ENCODE measurements at places on chromosomes 2 and 18. TPM values are rescaled to one million over a fixed set of nuclear protein-coding genes. Genes with fewer than 3 reads are reported as not detected.

The DYNAP gene
- not detected for total RNA-seq

The MERTK gene
- total RNA-seq, result 4.9 TPM

The ZEB2 gene
- total RNA-seq, result 114 TPM

The SAG gene
- total RNA-seq, result 0.18 TPM

The GCG gene
- 16.6 TPM for total RNA-seq

The LBX2 gene
- 0.66 TPM for total RNA-seq

The RGPD3 gene
- total RNA-seq, result 0.44 TPM

The CYP27A1 gene
- total RNA-seq, result 18.4 TPM

The EEF1B2 gene
- total RNA-seq, result 980 TPM

The RTP5 gene
- total RNA-seq, result not detected

The PLCD4 gene
- total RNA-seq, result 41.8 TPM

The PLGLB1 gene
- total RNA-seq, result 1.6 TPM

The PGAP1 gene
- 12.7 TPM for total RNA-seq

The MARCHF4 gene
- total RNA-seq, result not detected
